ENCODE measurements at places on chromosomes 13 and 19.

- no peak for DNase-seq
Observed at GRCh38 chr13:76667551-76667950, 218.7 kb downstream of the KCTD12 start.

- no peak for DNase-seq
Observed at GRCh38 chr13:98801626-98802418, 49.4 kb upstream of the SLC15A1 start.

DNA sequence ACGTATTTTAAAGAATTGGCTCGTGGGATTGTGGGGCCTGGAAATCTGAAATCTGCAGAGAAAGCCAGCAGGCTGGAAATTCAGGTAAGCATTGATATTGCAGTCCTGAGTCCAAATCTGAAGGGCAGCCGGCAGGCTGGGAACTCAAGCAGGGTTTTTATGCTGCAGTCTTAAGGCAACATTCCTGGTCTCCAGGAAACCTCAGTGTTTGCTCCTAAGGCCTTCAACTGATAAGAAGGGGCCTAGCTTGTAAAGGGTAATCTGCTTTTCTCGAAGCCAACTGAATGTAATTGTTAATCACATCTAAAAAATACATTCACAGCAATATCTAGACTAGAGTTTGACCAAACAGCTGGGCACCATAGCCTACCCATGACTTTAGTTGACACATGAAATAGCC, 154.4 kb downstream of the EFNB2 start:
- no peak for DNase-seq

- no peak for DNase-seq
Observed at GRCh38 chr13:105991622-105992277, 543.7 kb downstream of the EFNB2 start.

DNA sequence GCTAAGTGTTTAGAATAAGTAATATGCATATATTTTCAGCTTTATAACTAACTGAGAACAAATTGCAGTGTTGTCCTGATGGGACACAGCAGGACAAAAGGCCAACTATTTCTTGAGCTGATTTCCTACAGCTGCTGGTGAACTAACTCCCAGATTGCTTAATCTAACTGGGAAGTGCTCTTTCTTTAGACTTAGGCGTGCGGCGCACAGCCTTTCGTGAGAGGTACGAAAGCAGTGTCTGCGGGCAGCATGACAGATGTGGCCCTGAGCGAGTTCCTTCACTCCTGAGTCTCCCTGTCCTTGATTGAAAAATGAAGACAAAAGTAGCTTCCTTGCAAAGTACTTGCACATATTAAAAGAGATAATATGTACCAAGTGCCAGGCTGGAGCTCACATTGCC, 47.3 kb upstream of the NPAS1 start:
- no peak for DNase-seq

GRCh38 chr19:34474233-34474989, 7.1 kb upstream of the WTIP start:
- DNase-seq = no peak

- DNase-seq = no peak
Observed at GRCh38 chr19:42496460-42497133, 31.7 kb downstream of the CEACAM1 start.

DNA sequence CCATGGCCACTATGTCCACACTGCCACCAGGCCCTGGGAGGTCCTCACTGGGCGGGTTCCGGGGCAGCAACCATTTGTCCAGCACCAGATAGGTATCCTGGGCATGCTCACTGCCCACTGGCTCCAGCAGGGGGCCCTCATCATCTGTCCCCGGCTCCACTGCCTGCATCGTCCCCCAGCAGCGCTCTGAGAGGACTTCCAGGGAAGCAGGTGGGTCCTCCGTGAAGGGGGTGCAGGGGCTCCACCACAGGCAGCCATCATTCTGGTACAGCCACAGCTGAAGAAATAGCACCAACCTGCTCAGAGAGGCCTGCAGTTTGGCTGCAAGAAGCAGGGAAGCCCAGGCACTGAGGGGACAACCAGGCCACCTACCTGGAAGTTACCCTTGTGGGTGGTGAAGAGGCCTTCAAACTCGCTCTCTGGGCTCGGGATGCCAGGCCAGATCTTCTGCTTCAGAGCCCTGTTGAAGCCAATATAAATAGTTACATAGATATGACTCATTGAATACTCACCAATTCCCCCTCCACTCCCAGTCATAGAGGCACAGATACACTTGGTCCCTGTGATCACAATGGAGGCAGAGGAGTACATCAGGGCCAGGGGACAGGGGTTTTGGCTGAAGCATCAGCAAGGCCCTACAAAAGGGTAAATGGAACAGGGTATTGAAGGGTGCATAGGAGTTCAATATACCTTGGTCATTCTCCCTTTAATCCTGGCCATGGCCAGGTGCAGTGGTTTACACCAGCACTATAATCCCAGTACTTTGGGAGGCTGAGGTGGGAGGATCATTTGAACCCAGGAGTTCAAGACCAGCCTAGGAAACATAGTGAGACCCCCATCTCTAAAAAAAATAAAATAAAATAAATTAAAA, 4.1 kb downstream of the SWSAP1 start:
- no peak for DNase-seq

GRCh38 chr13:76597868-76598267, 288.3 kb downstream of the KCTD12 start:
- no peak for DNase-seq

GRCh38 chr13:92825938-92826596, 400.5 kb upstream of the GPC6 start:
- DNase-seq = no peak

- no peak for DNase-seq
Observed at GRCh38 chr13:20188667-20189553, 3.8 kb downstream of the GJB2 start.

All from GM18507 (cell line).